Hematopoietic multipotent progenitor cell treated with erythropoietin and hydrocortisone succinate and interleukin-3 and kit ligand, for 4 days (in vitro differentiated cells): ENCODE measurements at places on chromosomes 11 and 22.
A peak's percentile ranks its signal among the peaks of the same experiment; 100 is the strongest.

GRCh38 chr11:19976281-19976941 is 183.9 kb downstream of the DBX1 start:
- no peak for DNase-seq

DNA sequence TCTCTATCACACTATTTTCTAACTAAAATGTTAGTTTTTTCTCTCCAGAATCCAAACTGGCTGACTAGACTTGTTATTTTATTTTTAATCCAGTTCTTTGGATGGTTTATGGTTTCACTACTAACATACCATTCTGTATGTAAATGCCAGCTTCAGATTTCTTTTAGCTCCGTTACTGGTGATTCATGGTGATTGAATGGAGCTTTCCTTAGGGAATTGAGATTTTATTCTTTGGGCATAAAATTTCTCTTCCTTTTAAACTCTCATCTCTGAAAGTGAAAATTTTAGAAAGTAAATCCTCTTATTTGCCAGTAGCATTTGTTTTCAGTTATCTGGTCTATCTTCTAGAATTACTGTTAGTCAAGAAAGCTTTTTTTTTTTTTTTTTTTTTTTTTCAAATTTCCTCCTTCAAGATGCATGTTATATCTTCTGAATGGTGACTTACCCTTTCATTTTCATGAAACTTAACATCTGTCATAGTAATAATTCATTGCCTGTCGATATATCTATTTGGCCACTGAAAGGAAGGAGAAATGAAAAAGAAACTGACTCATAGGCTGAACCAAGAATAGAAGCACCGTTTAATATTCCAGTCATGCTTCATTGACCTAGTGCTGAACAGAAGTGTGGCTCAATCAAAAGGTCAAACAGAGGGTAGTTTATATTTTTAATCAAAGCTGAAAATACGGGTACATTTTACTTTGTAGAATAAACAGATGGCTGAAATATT is 6.4 kb downstream of the ENDOD1 start:
- DNase-seq, result no peak

DNA sequence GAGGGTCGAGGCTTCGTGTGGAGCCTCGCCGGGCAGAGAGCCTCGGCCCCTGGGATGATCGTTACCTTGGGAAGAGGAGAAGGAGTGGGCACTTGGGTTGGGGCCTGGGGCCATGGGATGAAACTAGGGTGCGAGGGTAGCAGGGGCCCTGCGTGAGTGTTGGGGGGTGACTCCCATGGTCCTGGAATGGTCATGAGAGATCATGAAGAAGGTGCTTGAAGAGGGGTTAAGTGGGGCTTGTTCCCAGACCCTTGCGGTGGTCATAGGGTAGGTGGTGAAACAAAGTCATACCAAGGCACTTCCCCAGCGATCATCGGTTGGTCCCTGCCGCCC is 284 bp downstream of the CCS start:
- peak; percentile 22 for DNase-seq

GRCh38 chr11:1916132-1916985 is 3.1 kb upstream of the TNNT3 start:
- no peak for DNase-seq

GRCh38 chr11:34155757-34156062 is 50.3 kb downstream of the NAT10 start:
- no peak for DNase-seq

- DNase-seq, result peak; percentile 21
Measured at GRCh38 chr22:38218661-38219622, 17.1 kb downstream of the MAFF start.
